ENCODE measurements at places on chromosomes 4 and X.

DNA sequence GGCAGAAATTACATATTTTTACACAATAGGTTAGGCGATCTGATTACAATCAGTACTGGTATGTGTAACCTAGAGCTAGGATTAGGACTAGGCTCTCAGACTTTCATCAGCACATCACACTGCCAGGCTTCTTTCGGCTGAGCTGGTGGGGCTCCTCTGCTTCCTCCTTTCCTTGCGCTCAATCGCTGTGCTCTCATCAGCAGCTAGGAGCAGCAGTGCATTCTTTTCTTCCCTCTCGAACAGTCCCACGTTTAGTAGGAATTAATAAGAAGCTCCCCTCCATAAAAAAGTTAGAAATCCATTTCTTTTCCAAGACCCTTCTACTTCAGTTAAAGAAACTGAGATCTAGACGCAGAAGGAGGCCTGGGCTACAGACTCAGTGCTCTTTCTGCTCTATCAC lies 350.4 kb downstream of the SPRY1 start:
- DNase-seq, result peak; percentile 48

- peak; percentile 76 for DNase-seq
Measured at GRCh38 chr4:83109480-83110222, 4.9 kb downstream of the PLAC8 start.

DNA sequence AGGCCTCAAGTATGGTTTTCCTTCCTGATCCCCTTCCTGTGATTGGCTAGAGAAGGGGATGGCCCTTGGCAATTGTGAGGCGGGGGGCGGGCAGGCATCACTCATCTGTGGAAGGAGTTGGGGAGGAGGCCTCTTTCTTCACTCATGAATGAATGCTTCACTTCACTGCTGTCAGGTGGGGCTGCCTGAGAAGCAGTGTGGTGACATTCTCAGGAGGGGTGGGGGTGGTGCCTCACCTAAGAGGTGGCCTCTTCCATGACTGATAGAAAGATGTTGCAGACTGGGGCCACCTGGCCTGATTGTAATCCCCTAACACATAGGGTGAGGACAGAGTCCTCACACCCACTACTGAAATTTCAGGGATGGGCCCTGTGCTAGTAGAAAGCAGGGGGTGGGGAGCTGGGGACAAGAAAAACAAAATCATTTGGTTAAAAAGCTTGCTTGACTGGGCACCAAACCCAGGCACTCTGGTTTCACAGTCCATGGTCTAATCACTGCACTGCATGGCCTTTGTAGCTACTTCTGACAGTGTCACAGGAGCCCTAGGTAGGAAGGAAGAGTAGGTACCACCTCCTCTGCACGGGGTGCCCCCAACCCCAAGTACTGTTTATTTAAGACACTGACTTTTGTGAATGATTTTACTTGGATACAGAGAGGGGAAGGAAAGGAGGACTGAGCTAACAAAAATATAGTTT lies 5.6 kb upstream of the HOPX start:
- DNase-seq, result no peak

- no peak for DNase-seq
Measured at GRCh38 chrX:39324233-39324930, 523.1 kb downstream of the MID1IP1 start.

DNA sequence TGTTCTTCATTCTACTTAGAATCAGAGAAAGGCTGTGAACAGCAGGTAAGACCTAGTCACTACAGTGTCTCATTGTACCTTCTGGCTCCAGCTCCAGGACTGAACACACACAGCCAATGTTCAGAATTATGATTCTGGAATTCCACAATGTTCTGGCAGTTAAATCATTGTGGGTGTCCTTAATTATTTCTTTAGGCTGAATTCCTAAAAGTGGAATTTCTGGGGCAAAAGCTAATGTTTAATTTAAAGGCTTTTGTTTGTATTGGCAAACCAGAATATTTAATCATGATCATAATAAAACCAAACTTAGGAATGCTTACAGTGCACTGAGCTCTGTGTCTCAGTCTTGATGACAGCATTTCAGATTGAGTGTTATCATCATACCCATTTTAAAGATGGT lies 67.0 kb upstream of the FAT1 start:
- DNase-seq, result no peak

GRCh38 chrX:70485466-70485865 lies 40.8 kb downstream of the DLG3 start:
- no peak for DNase-seq
